ENCODE measurements at places on chromosomes 3 and 15. TPM values are rescaled to one million over a fixed set of nuclear protein-coding genes. Genes with fewer than 3 reads are reported as not detected.

The PTH1R gene
- total RNA-seq, result 1.6 TPM

The PARP16 gene
- total RNA-seq, result 16.6 TPM

The SUSD5 gene
- total RNA-seq, result 2.5 TPM

The ZNF639 gene
- 98.9 TPM for total RNA-seq

The UCN2 gene
- total RNA-seq, result not detected

The IL17RD gene
- total RNA-seq, result 63.5 TPM

The TRH gene
- 1.6 TPM for total RNA-seq

The PATL2 gene
- 3.4 TPM for total RNA-seq

The SCN5A gene
- 1.3 TPM for total RNA-seq

The UPK1B gene
- total RNA-seq, result not detected

The INTS14 gene
- total RNA-seq, result 25.7 TPM

The ACTC1 gene
- under 0.01 TPM for total RNA-seq

The EHHADH gene
- total RNA-seq, result 1.6 TPM

The CMTM8 gene
- 0.63 TPM for total RNA-seq

The GALNT15 gene
- total RNA-seq, result 5.0 TPM

The TNFAIP8L3 gene
- 0.94 TPM for total RNA-seq

The C3orf49 gene
- total RNA-seq, result not detected

The CASR gene
- 0.31 TPM for total RNA-seq

The TMEM108 gene
- 54.1 TPM for total RNA-seq

The C2CD4A gene
- not detected for total RNA-seq

The IMPG2 gene
- 2.8 TPM for total RNA-seq

The DCBLD2 gene
- total RNA-seq, result 45.4 TPM

The STAC gene
- 14.7 TPM for total RNA-seq

The CFAP44 gene
- total RNA-seq, result 5.9 TPM

The SGO1 gene
- total RNA-seq, result 4.1 TPM

The TXNRD3 gene
- total RNA-seq, result 16.6 TPM

The MST1R gene
- 3.8 TPM for total RNA-seq

The CIDEC gene
- not detected for total RNA-seq

The CHRM5 gene
- total RNA-seq, result 0.63 TPM

The SETMAR gene
- 52.6 TPM for total RNA-seq

The USP3 gene
- 110 TPM for total RNA-seq

The NPAP1 gene
- 0.94 TPM for total RNA-seq

The ANKRD34C gene
- not detected for total RNA-seq

The ARGFX gene
- not detected for total RNA-seq

The SLTM gene
- total RNA-seq, result 167 TPM

The XCR1 gene
- total RNA-seq, result not detected

The CCDC54 gene
- total RNA-seq, result 1.6 TPM

The THOC7 gene
- total RNA-seq, result 36.9 TPM

The CFAP92 gene
- total RNA-seq, result 1.6 TPM

The LMAN1L gene
- total RNA-seq, result not detected

The TUSC7 gene
- not detected for total RNA-seq

Data from parietal lobe (tissue), 2 donors.